ENCODE measurements at places on chromosomes 6 and 20. TPM values are rescaled to one million over a fixed set of nuclear protein-coding genes. Genes with fewer than 3 reads are reported as not detected.

PSORS1C2 gene
- total RNA-seq, result not detected

OPRM1 gene
- total RNA-seq, result 15.9 TPM

EPB41L1 gene
- total RNA-seq, result 68.0 TPM

CST2 gene
- total RNA-seq, result not detected

CRIP3 gene
- total RNA-seq, result 5.8 TPM

DEFB132 gene
- total RNA-seq, result not detected

SPTLC3 gene
- total RNA-seq, result 2.4 TPM

PAX1 gene
- not detected for total RNA-seq

LRRC1 gene
- 19.3 TPM for total RNA-seq

SUMO4 gene
- total RNA-seq, result 12.2 TPM

LKAAEAR1 gene
- 0.36 TPM for total RNA-seq

HDGFL1 gene
- total RNA-seq, result not detected

Measured in cerebellum (tissue), 4 donors.